ENCODE measurements at places on chromosomes 7 and 10.

DNA sequence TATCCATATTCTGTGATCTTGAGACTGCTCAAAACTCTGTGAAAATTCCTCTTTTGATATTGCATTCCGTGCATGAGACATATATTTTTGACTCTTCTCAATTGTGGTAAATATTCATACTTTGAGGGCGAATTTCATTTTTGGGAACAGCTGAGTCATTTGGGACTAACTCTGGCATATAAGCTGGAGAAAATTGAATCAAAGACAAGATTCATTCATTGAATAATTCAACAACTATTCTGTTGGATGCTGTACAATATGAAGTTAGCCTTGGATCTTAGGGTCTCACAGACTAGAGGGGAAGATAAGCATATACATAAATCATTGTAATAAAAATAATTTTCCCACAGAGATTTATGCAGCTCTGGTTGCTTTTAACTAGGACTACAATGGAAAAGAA, 183.2 kb upstream of the NEBL start:
- DNase-seq = no peak

- no peak for DNase-seq
These were observed 118.8 kb downstream of the NRP1 start for GRCh38 chr10:33215635-33216034.

GRCh38 chr7:28183627-28184026, 3.0 kb upstream of the JAZF1 start:
- DNase-seq = no peak

- DNase-seq = no peak
These were observed 76.3 kb upstream of the C7orf33 start for GRCh38 chr7:148514236-148514635.

GRCh38 chr7:158409120-158409519, 178.5 kb downstream of the PTPRN2 start:
- DNase-seq = no peak

DNA sequence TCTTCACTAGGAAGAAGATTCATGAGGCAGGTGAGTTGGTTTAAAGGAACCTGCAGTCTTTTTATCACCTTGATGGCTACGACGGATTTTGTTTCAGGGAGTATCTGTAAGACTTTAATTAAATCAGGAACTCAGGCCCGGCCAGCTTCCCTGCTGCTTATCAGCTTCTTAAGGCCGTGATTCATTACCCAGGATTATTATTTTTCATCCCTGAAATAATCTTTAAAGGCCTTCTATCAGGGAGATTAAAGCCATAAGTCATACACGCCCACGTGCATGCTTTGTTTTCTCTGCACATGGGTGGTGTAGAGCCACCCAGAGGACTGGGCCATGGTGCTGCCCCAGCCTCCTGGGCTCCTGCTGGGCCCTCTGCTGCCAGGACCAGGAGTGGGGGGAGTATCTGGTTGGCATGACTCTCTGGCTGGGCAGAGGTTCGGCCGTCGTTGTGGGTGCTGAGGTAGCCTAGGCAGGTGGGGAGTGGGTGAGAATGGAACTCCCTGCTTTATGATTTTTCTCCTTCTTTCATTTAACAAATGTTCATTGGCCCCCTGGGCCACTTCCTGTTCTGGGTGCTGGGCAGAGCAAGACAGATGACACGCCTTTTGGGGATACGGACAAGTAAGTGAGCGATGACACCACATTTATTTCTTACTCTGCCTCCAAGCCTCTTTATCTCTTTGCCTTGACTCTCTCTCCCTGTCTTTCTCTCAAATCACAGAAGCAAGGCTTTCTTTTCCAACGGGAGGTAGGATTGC, 39.0 kb upstream of the PCBD1 start:
- DNase-seq = no peak

DNA sequence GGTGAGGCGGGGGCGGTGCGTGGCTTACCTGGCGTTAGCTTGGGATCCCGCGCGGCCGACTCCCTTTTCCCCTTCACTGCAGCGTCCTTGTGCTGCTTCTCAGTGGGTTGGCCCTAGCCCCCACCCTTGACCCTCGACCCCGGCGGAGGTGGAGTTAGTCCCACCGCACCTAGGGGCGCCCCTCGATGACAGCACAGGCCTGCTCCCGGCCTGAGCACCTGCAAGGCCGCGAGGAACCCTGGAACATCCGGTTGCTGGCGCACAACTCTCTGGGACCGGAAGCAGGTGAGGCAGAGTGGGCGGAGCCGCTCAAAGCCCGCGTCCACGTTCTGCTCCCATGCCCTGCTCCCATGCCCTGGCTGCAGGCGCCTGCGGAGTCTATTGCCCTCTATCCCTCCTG, 266.9 kb downstream of the USP6NL start:
- no peak for DNase-seq

- no peak for DNase-seq
These were observed 66.9 kb downstream of the SEMA3C start for GRCh38 chr7:80851896-80852476.

GRCh38 chr7:147937428-147937827, 653.1 kb upstream of the C7orf33 start:
- DNase-seq = no peak

DNA sequence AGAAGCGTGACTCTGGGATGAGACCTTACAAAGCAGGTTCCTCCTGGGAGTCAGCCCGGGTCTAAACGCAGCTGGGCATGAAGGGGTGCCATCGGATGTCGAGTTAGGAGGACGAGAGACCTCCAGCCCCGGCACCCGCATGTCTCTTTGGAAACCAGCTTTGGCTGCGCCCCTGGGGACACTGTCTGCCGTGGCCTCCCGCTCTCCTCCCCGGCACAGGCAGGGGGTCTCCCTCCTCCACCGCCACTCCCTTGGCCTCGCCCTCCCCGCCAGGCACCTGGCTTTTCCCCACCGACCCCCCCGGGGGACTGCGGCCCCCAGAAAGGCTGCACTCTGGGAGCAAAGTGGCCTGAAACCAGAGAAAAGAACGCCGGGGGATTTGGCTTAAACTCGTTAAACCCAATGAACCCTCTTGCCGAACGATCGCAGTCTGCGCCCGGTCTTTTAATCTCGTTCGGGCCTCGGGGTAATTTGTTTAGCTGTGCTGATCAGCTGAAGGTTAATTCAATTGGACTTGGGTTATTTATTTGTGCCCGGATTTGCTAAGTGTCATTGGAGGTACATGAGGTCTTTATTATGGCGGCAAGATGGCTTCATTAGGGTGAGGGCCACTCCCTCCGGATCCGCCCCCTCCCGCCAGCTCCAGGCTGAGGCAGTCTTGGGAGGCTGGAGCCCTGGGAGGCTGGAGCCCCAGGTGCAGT, 16.4 kb upstream of the PSMG3 start:
- no peak for DNase-seq

DNA sequence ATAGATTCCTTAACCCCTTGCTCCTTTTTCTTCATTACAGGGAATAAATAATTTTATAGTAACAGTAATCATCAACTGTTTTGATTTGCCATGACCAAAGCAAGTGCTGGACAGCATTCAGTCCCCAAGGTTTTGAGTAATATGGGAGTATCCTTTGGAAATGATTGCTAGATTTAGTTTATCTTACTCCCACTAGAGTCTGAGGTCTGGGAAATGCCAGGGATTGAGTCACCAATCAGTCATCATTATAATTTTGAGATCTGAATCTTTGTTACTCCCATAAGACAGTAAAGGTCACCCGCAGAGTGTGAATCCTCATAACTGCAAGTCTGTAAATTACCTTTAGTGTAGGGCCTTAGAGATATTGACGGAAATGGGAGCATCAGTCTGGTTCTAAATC, 133.7 kb upstream of the SEMA3E start:
- DNase-seq = no peak

DNA sequence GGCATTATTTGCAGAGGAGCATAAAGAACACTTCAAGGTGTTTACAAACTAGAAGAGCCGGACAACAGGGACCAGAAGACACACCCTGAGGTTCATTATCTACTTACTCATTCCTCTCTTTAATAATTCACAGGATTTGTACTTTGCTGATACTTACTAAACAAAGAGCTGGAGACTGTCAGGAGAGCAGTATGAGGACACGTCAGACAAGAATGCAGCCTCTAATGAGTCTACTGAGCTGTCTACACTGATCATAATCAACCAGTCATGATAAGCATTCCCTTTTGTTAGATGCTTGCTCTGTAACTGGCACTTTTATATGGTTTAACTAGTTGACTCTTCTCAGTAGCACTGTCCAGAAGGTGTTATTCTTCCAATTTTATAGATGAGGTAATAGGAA, 243.3 kb upstream of the CDC14C start:
- no peak for DNase-seq

GRCh38 chr10:72308320-72308987, 34.7 kb downstream of the DDIT4 start:
- DNase-seq = no peak

DNA sequence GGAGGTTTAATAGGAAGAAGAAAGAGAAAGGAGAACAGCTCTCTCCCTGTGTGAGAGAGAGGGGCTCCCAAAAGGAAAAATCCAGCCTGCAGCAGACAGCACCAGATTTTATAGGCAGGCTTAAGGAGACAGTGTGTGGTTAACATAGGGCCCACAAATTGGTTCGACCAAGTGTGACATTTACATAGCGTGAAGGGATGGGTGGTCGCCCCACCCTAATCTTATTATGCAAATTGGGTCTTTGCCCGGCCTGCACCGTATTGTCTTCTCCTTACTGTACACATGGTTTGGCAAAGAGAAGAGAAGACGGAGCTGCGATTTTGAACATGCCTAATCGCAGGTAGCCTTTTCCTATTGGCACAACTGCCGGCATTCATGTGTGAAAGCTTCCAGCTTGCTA, 756.3 kb downstream of the NXPH1 start:
- DNase-seq = no peak

- DNase-seq = no peak
These were observed 2.7 kb upstream of the UNCX start for GRCh38 chr7:1229956-1230355.

DNA sequence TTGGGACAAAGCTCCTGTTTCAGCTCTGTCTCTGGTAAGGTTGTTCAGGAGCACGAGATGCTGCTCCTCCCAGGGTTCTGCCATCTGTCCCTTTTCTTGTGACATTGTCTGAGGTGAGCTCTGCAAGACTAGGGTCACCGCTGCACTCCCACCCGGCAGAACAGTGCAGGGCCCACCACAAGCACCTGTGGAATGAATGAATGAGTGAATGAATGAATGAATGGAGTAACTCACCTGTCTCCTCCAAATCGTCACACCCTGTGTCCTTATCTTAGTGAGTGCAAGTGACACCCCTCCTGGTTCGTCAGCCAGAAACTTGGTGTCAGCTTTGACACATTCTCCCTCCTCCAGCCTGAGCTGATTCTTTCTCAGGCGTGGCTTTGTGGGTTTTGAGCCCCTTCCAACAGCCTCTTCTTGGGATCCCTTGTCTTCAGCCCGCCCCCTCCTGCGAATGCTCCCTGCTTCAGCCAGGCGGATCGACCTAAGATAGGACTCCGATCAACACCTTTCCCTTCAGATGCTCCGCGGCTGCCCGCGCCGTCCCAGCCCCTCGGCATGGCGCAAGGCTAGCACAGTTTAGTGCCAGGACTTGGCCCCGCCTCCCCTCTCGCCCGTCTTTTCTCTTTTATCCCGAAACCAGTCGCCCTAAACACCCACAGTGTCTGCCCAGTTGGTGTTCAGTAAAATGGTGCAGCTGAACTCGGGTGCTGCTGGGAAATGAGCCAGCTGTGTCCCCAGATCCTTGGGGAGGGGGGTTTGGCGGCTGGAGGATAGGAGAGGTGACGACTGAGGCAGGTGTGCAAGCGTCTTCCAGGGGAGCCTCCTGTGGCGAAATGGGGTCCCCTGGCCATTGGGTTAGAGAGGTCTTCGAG, 89.3 kb downstream of the BEND7 start:
- DNase-seq = no peak

DNA sequence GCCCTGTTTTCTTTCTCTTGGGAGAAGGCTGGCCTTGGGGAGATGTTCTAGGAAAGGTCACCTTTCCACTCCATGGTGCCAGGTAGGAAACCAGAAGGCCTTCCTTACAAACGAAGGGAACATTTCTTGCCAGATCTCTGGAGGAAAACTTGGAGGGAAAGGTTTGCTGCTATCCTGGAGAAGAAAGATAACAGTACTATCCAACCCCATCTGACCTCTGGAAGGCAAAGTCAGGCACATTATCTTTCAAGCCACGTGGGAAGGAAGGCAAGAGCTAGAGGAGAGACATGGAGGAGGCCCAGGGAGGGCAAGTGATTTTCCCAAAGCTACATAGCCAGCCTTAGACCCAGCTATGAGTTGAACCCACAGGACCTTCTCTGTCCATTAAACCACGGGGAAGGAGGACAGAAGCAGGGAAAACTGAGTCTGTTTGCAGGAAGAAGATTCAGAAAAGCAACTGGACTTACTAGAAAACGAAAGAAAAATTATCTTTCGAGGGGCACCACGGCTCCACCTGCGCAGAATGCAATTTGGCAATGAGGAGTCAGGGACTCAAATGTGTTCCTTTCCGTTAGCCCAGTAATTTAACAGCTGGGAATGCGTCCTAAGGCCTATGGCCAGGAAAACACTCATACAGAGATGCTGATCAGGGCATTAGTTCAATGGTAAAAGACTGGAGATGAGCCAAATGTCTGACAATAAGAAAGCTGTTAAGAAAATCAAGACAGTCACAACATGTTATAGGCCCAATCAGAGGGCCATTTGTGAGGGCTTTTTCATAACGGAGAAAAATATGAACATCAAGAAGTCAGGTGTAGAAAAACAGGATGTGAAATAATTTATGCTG, 32.0 kb upstream of the PSAP start:
- DNase-seq = no peak

DNA sequence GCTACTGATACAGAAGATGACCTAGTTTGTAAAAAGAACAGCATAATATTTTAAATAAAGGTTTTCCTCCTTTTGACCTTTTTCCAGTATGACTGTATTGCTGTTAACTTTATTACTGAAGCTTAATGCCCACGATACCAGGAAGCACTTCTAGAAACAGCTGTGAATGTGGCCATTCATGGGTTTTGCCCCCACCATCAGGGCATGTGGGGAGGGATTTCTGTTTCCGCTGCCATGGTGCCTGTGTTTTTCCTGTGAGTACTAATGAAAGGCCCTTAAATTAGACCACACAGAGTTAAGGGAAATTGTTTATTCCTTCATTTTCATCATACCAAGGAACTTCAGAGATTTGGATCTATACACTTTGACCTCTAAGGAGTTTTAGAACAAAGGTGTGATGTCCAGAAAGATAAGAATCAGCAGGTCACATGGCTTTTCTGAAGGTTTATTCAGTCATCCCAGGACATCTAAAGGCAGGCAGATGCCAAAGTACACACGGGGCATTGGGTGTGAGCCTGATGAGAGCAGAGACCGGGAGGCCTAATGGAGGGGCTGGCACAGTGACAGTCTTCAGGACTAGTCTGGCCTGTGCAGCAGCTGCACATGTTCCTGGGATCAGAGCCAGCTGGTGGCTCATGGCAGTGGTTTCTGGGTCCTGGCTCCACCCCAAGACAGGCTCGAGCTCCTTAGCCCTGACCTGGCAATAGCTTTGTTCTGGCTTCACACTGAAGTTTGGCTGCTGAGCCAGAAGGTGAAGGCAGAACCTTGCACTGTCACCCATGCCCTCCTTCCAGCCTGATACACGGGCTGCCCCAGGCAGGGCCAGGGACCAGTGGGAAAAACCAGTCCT, 190.9 kb downstream of the REEP3 start:
- no peak for DNase-seq

GRCh38 chr7:1703871-1704810, 34.1 kb downstream of the ELFN1 start:
- DNase-seq = no peak

- no peak for DNase-seq
These were observed 18.9 kb upstream of the ACTA2 start for GRCh38 chr10:88971221-88972061.
